ENCODE measurements at places on chromosomes 7 and 10.

DNA sequence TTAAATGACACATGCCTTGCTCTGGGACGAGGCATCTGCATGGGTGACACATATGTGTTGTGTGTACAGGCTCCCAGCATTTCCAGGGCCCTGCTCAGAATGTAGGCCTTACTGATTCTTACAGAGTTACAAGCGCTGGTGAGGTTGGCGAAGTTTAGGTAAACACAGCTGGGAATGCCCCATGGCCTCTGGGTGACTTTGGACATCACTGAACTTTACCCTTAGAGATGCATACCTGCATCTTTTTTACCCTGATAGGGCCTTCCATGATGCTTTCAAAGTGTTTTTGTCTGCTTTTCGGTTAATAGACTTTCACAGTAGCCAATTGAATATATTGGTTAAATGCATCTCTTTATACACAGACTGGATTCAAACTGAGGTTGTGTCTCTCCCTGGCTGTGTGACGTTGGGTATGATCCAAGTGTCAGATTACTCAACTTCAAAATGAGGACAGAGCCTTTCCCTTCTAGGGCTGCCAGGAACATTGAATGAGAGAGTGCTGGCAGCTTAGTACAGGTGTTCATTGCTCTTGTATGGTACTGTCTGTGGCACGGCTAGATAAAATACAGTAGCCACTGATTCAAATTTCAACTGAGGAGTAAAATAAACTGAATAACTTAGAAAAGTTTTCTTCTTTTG is 29.5 kb downstream of the EGFR start:
- DNase-seq, result no peak

DNA sequence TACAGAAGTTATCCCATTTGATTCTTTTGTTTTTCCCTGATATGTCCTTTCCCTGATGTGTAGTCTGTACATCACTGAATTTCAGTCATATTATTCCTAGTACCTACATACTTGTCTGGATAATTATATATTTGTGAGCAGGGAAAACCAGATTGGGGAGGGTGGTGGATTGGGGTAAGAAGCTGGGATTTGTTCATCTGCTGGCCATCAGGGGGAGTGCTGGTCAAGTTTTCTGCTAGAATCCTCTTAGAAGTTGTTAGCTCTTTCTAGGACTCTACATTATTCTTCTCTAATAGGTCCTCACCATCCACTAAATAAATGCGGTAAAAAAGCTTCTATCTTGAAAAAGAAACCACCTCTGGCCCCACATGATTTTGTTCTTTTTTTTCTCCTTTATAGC is 232.7 kb upstream of the TAC1 start:
- peak; percentile 32 for DNase-seq

DNA sequence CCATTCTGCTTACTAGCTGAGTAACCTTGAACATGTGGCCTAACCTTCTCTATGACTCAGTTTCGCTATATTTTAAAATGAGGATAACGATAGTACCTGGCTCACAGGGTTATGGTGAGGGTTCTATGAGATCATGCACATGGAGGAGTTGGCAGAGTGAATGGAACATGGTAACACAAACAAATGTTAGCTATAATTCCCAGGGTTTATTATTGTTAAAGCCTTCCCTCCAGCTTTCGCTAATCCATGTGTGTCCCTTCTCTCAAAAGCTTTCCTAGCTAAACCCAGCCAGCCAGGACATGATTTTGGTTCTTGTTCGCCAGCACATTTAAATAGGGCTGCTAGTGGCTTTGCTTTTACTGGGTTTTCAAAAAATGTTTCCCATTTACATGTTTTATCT is 361.0 kb upstream of the NFE2L3 start:
- no peak for DNase-seq

- no peak for DNase-seq
Measured at GRCh38 chr7:106313456-106313901, 28.7 kb upstream of the NAMPT start.

- no peak for DNase-seq
Measured at GRCh38 chr10:33832124-33832787, 497.8 kb upstream of the NRP1 start.

DNA sequence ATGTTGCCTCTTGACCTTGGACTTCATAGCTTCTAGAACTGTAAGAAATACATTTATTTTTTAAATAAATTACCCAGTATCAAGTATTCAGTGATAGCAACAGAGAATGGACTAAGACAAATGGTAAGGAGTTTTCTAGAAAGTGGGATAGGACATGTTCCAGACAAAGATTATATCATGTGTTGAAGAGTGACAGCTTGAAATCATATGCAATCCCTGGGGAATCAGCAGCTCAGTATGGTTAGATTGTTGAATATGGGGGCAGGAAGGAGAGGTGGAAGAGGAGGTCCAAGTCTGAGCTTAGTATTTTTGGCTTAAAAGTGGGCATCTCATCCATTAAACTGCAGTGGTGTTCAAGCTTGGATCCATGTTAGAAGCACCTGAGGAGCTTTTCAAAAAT is 74.1 kb downstream of the ENTPD1 start:
- DNase-seq, result no peak

DNA sequence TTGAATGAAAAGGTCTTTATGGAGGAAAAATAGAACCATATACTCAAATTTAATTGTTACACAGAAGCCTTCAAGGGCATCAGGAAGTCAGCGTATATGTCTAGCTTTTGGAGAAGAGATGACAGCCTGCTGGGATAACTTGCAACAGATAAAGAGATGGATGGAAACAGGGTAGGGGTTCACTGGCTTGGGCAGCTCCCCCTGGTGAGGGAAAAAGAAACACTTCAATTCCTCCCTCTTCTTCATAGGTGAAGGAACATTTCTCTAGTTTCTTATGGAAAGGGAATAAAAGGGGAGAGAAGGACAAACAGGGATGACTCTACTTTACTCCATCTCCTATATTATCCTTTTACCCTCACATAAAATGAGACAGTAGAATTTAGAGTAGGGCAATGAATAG is 635.7 kb downstream of the PHTF2 start:
- DNase-seq, result no peak

DNA sequence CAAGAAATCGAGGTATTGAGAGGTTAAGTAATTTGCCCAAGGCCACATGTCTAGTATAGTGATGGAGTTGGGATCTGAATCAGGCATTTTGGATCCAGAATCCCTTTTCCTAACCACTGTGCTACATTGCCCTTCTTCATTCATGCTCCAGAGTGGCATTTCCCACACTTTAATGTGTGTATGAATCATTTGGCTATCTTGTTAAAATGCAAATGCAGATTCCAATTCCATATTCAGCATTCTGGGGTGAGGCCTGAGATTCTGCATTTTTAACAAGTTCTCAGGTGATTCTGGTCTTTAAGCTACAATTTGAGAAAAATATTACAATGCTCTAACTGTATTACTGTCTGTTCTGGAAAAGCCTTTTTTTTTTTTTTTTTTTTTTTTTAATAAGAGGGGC is 631.3 kb downstream of the PHTF2 start:
- no peak for DNase-seq

GRCh38 chr10:108696792-108697477 is 1226.4 kb downstream of the XPNPEP1 start:
- DNase-seq, result no peak

- DNase-seq, result no peak
Measured at GRCh38 chr10:48472501-48473069, 132.3 kb downstream of the ARHGAP22 start.

DNA sequence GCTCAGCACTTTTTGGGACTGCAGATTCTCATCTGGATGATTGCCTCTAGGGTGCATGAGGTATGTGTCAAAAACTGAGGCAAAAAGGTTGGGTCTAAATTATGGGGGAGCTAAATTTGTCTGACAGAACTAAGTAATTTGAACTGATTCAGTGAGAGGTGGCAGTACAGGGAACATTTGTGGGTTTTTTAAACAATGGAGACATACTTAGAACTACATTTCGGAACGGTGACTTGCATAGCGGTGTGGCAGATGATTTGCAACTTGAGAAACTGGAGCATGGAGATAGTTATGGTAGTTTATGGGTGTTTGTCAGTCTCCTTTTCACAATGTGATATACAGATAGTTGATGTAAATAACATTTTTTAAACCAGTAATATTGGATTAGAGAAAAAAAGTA is 14.6 kb downstream of the TBC1D12 start:
- no peak for DNase-seq

DNA sequence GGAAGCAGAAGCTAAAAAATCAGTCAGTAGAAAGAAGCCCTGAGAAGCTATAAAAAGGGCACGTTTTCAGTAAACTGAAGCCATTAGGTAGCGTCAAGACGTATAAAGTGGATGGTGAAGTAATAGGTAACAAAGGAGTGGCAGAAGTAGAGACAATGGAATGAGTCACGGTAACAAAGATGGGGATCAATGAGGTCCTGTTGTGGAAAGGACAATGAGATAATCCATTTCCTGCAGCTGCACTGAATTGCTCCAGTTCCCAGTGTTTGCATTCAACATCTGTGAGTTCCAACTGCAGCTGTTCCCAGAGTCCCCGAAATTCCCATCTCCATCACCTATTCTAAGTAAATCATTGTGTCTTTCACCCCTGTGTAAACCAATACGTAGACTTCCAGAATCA is 4.8 kb upstream of the HYCC1 start:
- DNase-seq, result no peak

- no peak for DNase-seq
Measured at GRCh38 chr10:77452952-77453564, 184.6 kb downstream of the KCNMA1 start.

GRCh38 chr10:11301571-11302111 is 284.0 kb downstream of the CELF2 start:
- peak; percentile 48 for DNase-seq

GRCh38 chr10:47049056-47049851 is 138.0 kb downstream of the PTPN20 start:
- no peak for DNase-seq

DNA sequence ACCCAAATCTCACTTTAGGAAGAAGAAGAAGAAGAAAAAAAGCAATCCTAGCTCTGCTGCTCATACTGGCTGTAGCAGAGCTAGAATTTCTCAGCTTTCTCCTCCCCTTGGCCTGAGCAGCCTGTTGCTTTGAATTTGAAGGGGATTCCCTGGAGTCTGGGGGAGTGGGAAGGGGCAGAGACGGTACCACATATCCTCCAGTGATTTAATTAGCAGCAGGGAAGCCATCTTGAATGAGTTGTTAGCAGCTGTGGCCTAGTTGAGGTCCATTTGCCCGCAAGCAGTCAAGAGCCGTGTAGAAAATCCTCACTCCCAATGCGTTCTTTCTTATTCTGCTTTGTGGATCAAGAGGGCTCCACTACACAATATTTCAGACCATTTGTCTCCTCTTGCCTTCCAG is 16.5 kb downstream of the PDE6C start:
- no peak for DNase-seq

DNA sequence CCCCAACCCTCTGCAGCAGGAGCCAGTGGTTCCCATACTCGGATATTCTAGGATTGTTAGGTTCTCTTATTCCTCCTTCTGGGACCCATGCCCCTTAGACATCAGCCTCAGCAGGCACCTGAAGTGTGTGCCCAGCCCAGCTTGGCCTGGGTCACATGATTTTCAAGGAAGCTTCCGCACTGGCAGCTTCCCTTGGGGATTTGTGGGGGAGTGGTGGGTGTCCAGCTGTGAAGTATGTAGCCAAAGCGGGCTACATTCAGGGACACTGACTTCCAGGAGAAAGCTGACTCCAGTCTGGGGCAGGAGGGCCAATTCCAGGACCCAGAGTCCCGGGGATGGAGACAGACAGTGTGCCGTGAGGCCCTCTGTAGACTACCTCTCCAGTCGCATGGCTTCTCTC is 1.3 kb downstream of the LDB1 start:
- peak; percentile 50 for DNase-seq

DNA sequence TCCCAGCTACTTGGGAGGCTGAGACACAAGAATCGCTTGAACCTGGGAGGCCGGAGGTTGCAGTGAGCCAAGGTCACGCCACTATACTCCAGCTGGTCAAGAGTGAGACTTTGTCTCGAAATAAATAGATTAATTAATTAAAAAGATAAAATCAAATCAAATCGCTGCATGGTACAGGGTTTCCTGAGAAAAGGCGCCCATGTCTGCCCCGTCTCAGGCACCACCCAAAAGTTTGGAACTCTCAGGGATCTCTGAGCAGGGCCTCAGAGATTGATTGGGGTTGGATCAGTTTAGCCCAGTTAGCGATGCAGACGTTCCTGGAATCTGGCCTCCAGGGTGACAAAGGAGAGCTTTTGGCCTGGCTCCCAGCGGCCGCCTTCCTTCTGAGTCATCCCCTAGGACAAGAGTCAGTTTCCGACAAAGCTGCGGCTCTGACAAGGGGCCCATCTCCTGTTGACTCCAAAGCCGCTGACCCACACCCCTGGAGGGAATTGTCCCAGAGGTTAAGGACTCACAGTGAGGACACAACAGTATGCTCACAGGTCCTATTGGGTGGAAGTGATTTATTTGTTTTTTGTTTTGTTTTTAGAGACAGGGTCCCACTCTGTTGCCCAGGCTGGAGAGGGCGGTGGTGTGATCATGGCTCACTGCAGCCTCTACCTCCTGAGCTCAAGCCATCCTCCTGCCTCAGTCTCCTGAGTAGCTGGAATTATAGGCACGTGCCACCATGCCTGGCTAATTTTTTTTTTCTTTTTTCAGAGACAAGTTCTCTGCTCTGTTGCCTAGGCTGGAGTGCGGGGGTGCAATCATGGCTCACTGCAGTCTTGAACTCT is 6.8 kb downstream of the ORAI2 start:
- DNase-seq, result no peak

DNA sequence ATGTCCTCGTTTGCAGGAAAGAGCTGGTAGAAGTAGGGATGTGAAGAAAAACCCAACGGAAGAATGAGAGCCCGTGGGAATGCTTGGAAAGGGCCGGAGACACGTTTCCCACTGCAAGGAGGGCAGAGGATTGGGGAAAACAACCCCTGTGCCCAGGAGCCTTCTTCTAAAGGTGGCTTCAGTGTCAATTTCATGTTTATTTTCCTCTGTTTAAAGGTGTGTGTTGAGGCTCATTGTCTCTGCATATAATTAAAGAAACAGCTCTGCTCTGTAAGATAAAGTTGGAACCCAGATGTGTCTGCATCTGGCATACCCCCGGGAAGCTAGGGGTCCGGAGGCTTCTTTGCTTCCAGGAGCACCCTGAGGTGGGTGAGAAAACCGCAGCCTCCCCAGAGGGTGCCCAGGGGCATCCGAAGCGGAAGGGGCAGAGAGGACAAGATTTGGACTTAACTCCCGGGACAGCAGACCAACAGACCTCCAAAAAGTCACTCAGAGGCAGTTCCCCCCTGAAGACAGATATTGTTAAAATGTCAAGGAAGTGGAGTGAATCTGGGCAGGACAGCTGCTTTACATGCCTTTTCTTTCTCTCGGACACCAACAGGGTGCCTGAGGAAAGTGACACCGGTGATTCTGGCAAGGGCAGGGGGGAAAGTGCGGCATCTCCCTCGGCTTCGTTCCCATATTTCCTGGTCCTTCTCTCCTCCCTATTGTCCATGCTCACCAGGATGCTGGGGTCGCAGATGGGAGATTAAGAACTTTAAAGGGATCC is 8.6 kb upstream of the GATA3 start:
- DNase-seq, result no peak

DNA sequence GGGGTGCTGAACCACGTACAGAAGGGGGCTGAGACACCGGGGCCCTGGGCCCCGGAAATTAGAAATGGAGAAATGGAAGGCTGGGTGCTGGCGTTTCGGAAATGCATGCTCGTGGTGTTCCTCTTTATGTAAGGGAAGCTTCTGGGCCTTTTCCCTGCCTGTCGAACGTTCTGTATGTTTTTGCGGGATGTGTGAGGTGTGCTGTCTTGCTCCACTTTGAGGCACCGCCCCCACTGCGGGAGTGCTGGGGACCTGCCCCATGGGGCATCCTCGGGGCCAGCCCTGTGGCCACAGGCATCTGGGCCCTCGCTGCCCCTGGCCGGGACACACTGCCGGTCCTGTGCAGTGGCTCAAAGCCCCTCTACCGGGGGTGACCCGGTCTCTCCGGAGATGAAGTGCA is 1.7 kb upstream of the VENTX start:
- no peak for DNase-seq

All from NCI-H524 (cell line).